ENCODE measurements at places on chromosomes 6 and 20. TPM values are rescaled to one million over a fixed set of nuclear protein-coding genes. Genes with fewer than 3 reads are reported as not detected.

GRCh38 chr6:136753624-136754023, 38.7 kb downstream of the MAP3K5 start:
- DNase-seq: no peak

GRCh38 chr6:43511824-43512415, 1.8 kb upstream of the LRRC73 start:
- no peak for DNase-seq

DNA sequence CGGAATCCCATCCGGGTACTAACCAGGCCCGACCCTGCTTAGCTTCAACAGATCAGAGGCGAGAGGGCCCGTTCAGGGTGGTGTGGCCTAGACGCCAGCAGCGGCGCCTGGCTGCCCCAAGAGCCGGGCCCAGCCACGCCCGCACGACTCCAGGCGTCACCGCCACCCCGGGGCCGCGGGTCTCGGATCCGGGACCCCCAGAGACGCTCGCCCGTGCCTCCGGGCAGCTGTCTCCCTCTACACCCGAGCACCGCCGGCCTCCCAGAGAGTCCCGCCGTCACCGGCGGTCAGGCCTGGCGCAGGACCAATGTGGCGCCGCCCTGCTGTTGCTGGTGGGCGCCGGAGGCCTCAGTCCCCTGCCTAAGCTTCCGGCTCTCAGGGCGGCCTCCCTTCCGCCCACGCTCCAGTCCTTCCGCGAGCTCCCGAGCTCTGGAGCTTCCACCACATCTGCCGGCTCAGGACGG, 441.2 kb upstream of the DEFB115 start:
- no peak for DNase-seq

DNA sequence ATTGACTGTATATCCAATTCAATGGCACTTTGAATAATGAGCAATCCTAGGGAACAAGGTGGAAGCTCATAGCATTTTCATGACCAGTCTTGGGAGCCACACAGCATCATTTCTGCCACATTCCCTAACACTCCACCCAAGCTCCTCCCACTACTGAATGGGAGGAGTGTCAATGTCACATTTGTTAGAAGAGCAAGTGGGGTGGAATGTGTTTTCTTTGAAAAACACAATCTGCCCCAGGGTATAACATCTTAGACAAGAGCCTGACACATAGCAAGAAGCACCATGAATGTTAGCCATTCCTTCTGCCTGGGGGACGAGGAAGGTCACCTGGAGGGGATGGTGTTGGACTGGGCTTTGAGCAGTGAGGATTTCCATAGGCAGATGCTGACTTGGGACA, 258.3 kb upstream of the PMEPA1 start:
- DNase-seq: no peak

DNA sequence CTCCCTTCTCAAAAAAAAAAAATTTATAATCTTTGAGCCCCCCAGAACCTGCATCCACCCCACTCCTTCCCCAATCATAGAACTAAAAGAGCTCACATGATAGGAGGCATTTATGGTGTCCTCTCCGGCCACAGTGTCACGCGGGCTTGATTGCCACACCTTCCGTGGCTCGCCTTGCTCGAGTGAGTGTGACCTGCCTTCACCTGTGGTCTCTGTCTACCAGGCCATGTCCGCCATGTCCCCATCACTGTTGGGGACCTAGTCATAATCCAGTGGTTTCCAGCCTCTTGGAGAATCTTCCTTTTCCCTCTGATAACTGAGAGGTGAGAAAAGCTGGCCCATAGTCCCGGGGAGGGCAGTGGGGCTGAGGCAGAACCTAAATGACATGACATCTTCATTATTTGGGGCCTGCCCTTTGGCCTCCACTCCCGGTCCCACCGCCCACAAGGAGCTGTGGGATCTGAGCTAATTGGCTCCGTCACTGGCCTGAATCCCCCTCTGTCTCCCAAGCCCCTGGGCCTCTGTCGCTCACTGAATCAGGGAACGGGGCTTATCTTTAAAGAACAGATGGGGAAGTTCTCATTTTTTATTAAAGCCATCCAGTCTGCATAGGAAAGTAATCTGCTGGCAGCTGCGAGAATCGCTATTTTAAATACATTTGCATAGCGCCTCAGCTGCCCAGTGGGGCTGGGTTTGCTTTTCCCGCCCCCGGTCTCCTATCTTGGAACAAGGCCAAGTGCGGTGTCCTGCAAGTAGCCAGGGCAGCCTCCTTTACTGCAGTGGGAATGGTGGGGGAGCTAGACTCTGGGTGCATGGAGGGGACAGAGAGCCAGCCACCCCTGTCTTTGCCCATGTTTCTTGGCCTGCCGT, 197.6 kb upstream of the PMEPA1 start:
- DNase-seq: no peak

GRCh38 chr6:14016432-14016831, 91.7 kb downstream of the RNF182 start:
- no peak for DNase-seq

The PRRT1 gene
- 0.42 TPM for total RNA-seq

The C6orf132 gene
- 2.7 TPM for total RNA-seq

The GHRH gene
- total RNA-seq: not detected

GRCh38 chr6:169108753-169109152, 144.9 kb downstream of the THBS2 start:
- DNase-seq: no peak

DNA sequence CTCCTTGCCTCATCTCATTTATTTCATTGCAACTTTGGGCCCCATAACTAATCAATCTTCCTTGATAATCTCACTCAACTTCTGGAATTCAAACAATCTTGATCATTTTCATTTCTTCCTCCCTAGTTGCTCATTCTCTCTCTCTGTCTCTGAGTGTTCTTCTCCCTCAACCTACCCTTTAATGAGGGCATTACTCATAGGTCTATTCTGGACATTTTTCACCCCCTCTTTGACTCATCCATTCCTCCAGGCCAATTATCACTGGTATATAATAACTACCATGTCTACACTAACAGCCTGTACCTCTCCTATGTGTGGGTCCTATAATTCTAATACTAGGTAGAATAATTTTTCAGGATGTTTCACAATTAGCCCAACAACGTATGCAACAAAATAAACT, 78.8 kb downstream of the COL21A1 start:
- no peak for DNase-seq

The PSMB9 gene
- 6.7 TPM for total RNA-seq

GRCh38 chr6:3482869-3483268, 26.0 kb upstream of the SLC22A23 start:
- no peak for DNase-seq

GRCh38 chr6:21451546-21452013, 142.0 kb upstream of the SOX4 start:
- no peak for DNase-seq

- no peak for DNase-seq
Observed at GRCh38 chr20:23112595-23112994, 26.5 kb upstream of the CD93 start.

- DNase-seq: no peak
Observed at GRCh38 chr20:63162206-63162795, 53.6 kb downstream of the YTHDF1 start.

The DLL1 gene
- 5.9 TPM for total RNA-seq

GRCh38 chr20:60869087-60869486, 383.0 kb upstream of the CDH4 start:
- DNase-seq: no peak

DNA sequence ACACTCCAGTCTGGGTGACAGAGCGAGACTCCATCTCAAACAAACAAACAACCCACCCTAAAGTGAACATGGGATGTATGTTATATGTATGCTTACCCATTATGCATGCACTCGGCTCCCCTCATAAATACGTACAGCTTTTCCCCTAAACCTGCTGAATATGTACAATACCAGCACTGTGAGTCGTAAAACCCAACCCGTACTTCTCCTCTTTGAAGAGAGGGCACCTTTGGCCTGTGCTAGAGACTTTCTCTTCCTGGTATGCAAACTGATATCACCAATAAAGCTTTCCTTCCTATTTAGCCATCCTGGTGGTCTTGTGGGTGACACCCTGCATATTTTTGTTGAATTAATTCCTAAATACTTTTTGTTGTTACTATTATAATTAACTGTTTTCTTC, 51.3 kb downstream of the VSTM2L start:
- no peak for DNase-seq

The BCAS1 gene
- 28.1 TPM for total RNA-seq

DNA sequence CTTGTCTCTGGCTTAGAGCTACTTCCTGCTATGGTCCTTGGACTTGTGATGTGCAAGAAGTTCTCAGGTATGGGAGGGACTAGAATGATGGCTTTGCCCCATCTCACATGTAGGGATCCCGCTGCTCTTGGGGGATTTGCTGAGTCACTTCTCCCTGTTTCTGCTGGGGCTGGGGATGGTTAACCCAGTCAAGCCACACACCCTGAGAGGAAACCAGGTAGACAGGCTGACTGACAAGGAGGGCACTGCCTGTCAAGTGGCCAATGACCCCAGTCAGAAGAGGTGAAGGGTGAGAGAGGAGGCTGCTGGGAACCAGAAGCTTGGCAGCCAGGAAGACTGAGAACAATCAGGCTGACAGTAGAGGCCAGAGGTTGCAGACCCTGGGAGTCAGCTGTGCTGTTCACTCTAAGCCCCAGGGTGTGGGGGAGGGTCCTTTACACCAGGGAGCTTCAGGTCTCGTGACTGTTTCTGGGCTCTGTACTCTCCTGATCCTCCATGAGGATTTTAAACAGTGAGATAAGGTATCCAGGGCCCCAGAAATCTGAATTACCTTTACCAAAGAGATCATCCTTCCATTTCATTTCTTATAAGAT, 34.6 kb downstream of the HLA-F start:
- no peak for DNase-seq

- DNase-seq: no peak
Observed at GRCh38 chr6:23441808-23442461, 684.1 kb upstream of the NRSN1 start.

The L3MBTL3 gene
- 15.1 TPM for total RNA-seq

- no peak for DNase-seq
Observed at GRCh38 chr20:23018941-23019340, 16.2 kb upstream of the SSTR4 start.
